ENCODE measurements at places on chromosomes 1 and 21. TPM values are rescaled to one million over a fixed set of nuclear protein-coding genes. Genes with fewer than 3 reads are reported as not detected.
A peak's percentile ranks its signal among the peaks of the same experiment; 100 is the strongest.

DNA sequence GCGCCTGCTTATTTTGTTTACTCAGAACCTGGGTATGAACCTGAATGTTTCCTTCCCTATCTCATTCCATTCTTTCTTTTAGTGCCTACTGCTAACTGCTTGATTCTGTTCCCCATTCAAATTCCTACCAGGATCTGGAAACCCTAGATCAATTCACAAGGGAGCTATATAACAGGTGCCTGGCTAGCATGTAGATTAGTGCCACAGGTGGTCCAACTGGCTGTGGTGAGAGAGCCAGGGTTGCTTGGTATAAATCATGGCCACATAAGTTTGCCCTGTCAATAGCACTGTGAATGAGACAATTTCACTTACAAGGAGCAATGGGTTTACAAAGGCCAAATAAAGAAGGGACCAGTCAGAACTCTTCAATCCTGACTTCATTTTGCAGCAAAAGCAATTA is 6.6 kb upstream of the PRPF38B start:
- DNase-seq = no peak
- no peak overlapping the region for H3K4me3 ChIP-seq
- peaks cover 6% of the 10 kb centered on the region for H3K4me1 ChIP-seq
- H3K27me3 ChIP-seq = peaks cover 7% of the 10 kb centered on the region

- peaks cover 16% of the 10 kb centered on the region for H3K4me1 ChIP-seq
- no peak for DNase-seq
- H3K4me3 ChIP-seq = no peak overlapping the region
- H3K27ac ChIP-seq = no peak overlapping the region
These were observed 102.9 kb downstream of the DYRK1A start for GRCh38 chr21:37469441-37469840.

DNA sequence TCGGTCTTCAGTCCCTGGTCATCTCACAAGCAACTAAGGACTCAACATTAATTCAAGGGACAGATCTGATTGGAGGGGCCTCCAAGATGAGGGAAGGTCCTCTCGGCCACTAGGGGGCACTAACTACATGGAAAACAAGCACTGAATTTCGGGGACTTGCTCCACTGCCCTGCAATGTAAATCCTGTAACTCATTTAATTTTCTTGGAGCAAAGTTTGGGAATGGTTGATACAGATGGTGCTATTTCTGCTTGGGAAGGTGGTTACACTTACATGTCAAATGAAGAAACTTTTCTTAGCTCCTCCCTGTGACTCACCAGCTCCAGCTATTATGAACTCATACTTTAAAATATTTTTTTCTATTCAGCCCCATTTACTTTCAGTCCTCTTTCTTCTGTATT is 97.4 kb upstream of the KCNJ15 start:
- no peak overlapping the region for H3K27ac ChIP-seq
- H3K4me1 ChIP-seq = no peaks in the 10 kb centered on the region
- no peaks in the 10 kb centered on the region for H3K36me3 ChIP-seq
- no peaks in the 10 kb centered on the region for H3K27me3 ChIP-seq
- peak; percentile 52 for DNase-seq

GRCh38 chr1:231707407-231707806 is 80.8 kb downstream of the DISC1 start:
- peaks cover 4% of the 10 kb centered on the region for H3K4me1 ChIP-seq
- no peaks in the 10 kb centered on the region for H3K27me3 ChIP-seq
- no peak overlapping the region for H3K4me3 ChIP-seq
- H3K36me3 ChIP-seq = peaks cover 4% of the 10 kb centered on the region
- DNase-seq = no peak
- H3K27ac ChIP-seq = no peak overlapping the region

GRCh38 chr1:32773018-32773763 is 44.0 kb downstream of the YARS1 start:
- DNase-seq = peak; percentile 82
- H3K27me3 ChIP-seq = no peaks in the 10 kb centered on the region
- peak overlapping the region; percentile 21 for H3K27ac ChIP-seq
- H3K36me3 ChIP-seq = peaks cover 20% of the 10 kb centered on the region
- H3K4me1 ChIP-seq = peaks cover 9% of the 10 kb centered on the region

- peaks cover 32% of the 10 kb centered on the region for H3K4me1 ChIP-seq
- DNase-seq = no peak
- no peaks in the 10 kb centered on the region for H3K27me3 ChIP-seq
- H3K4me3 ChIP-seq = no peak overlapping the region
These were observed 106.3 kb downstream of the GALNT2 start for GRCh38 chr1:230173187-230173975.

- H3K27me3 ChIP-seq = peaks cover 35% of the 10 kb centered on the region
- no peak overlapping the region for H3K4me3 ChIP-seq
- no peaks in the 10 kb centered on the region for H3K4me1 ChIP-seq
- no peaks in the 10 kb centered on the region for H3K36me3 ChIP-seq
- DNase-seq = no peak
These were observed 120.6 kb downstream of the FCRL5 start for GRCh38 chr1:157431751-157432150.

DNA sequence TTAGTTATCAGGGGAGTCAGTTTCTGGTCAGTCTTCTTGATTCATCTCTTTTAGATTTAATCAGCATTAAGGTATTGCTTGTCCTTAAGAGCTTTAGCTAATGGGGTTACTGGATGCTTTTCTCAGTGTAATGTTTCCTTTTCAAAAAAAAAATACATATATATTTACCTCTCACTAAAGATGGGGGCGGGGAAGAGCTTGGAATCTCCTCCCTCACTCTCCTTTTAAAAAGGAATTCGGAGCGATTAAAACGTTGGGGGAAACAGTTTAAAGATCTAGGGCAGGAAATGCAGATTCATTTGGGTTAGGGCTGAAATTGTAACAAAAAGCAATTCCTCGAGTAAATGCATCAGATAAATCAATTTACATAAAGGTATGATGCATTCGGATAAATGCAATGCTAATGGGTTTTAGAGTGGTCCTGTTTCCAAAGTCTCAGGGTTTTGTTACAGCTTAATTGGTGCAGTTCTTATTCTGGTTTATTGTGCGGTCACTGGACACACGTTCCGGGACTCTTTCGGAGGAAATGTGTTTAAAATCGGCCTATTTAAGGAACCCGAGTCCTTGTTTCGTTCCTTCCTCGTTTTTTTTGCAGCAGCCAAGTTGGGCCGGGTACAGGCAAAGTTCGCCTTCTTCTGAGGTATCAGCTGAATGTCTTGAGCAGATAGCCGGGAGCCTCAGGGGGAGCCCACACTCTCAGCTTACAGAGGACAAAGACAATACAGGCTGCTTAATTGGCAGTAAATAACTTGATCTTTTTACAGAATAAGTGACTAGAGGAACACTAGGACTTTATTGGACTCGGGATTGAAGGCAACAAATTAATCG is 1.6 kb downstream of the LMO4 start:
- H3K27ac ChIP-seq = peak overlapping the region; percentile 92
- peak overlapping the region; percentile 89 for H3K4me3 ChIP-seq
- peaks cover 36% of the 10 kb centered on the region for H3K4me1 ChIP-seq
- DNase-seq = peak; percentile 48
- H3K27me3 ChIP-seq = no peaks in the 10 kb centered on the region
- peaks cover 29% of the 10 kb centered on the region for H3K36me3 ChIP-seq

LRRC38 gene
- not detected for total RNA-seq

NBPF6 gene
- total RNA-seq = not detected

PKLR gene
- total RNA-seq = not detected

OLFML3 gene
- total RNA-seq = 0.26 TPM

Data from activated CD8-positive, alpha-beta memory T cell treated with anti-CD3 and anti-CD28 coated beads, Interleukin-2, amount 10 ng/mL, durations not matched to agents 7 days and 5 days (primary cell).